CD14-positive monocyte (primary cell): ENCODE measurements at places on chromosomes 16 and 17. TPM values are rescaled to one million over a fixed set of nuclear protein-coding genes. Genes with fewer than 3 reads are reported as not detected.

AGRP gene
- polyA plus RNA-seq = 0.32 TPM

PARD6A gene
- polyA plus RNA-seq = 6.9 TPM

TBC1D3D gene
- 2.6 and 3.0 TPM in 2 replicates for polyA plus RNA-seq

IRX3 gene
- not detected for polyA plus RNA-seq

CDH8 gene
- polyA plus RNA-seq = not detected

GRCh38 chr17:44304651-44305050, 3.8 kb upstream of the RUNDC3A start:
- peaks cover 12% of the 10 kb centered on the region for H3K4me1 ChIP-seq
- H3K27ac ChIP-seq = no peak overlapping the region
- no peak overlapping the region for H3K4me3 ChIP-seq
- DNase-seq = no peak
- H3K36me3 ChIP-seq = no peaks in the 10 kb centered on the region

DNA sequence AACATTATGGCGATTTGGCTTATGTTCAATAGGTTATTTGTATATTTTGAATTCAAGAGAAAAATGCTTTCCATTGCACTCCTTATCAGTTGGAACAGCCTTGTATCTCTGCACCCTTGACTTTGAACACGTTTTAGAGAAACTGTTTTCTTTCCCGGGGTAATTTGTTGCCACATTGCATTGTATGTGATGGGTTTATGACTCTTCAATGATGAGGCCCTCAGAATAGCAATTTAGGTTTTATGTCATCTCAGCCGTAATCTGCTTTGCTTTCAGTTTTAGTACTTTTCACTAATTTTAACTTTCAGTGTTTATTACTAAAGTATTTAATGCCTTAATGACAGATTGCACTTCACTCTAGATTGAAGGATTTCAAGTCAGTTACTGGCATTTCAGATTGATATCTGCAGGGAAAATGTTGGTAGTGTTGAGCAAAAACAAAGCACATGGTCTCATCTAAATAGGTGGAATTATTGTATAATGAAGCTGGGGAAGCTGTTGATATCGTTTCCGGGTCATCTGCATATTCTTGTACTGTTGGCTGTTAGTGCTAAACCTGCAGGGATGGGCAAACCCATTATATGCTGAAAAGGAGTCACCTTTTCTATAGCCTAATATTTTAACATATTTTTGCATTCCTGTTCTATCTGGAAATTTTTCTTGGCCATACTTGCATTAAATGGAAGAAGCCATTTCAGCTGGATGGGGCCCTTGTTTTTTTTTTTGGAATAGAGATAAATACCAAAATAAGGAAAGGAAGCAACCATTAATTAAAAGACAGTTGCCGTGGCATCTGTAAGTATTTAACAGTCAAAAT, 2.0 kb downstream of the LUC7L3 start:
- no peak overlapping the region for H3K27ac ChIP-seq
- H3K4me3 ChIP-seq = peak overlapping the region; percentile 90
- no peaks in the 10 kb centered on the region for H3K27me3 ChIP-seq
- DNase-seq = peak; percentile 15
- H3K36me3 ChIP-seq = peaks cover 2% of the 10 kb centered on the region
- H3K4me1 ChIP-seq = peaks cover 37% of the 10 kb centered on the region

DNA sequence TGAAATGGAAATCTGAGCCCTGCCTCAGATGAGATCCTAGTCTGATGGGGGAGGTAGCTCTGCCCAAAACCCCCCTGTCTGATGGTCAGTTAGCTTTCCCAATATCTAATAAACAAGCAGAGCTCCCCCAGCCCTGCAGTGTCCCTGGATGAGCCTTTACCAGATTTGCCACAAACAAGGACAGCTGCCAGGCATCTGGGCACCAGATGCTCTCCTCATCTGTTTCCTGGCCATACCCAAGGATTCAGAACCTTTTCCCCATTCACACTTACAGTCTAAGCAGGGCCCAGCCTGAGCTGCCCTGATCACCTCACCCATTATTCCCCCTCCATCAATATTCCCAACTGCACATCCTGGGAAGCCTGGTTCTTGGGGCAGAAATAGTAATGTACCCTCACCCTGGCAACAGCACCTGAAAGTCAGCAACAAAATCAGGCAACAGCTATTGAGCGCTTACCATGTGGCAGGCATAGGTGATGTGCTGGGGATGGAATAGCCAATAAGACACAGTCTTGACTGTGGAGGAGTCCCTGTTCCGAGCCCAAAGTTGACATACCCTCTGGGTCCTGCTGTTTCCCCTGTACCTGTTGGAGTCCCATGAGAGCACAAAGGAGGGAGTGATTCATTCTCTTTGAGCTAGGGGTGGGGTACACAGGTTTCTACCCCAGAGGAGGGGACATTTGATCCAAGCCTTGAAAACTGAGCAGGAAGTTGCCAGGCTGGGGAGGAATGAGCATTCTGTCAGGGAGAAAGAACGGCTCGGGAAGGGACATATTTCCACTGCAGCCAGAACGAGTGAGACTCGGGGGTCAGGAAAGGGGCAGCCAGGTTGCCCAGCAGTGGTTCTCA, 147.4 kb downstream of the TMEM132E start:
- no peaks in the 10 kb centered on the region for H3K4me1 ChIP-seq
- H3K27ac ChIP-seq = no peak overlapping the region
- H3K36me3 ChIP-seq = no peaks in the 10 kb centered on the region
- no peak for DNase-seq
- no peaks in the 10 kb centered on the region for H3K27me3 ChIP-seq

GRCh38 chr17:77535892-77536291, 395.1 kb downstream of the SEC14L1 start:
- H3K36me3 ChIP-seq = no peaks in the 10 kb centered on the region
- no peaks in the 10 kb centered on the region for H3K27me3 ChIP-seq
- no peak for DNase-seq
- no peak overlapping the region for H3K27ac ChIP-seq
- H3K4me1 ChIP-seq = no peaks in the 10 kb centered on the region
- no peak overlapping the region for H3K4me3 ChIP-seq

DNA sequence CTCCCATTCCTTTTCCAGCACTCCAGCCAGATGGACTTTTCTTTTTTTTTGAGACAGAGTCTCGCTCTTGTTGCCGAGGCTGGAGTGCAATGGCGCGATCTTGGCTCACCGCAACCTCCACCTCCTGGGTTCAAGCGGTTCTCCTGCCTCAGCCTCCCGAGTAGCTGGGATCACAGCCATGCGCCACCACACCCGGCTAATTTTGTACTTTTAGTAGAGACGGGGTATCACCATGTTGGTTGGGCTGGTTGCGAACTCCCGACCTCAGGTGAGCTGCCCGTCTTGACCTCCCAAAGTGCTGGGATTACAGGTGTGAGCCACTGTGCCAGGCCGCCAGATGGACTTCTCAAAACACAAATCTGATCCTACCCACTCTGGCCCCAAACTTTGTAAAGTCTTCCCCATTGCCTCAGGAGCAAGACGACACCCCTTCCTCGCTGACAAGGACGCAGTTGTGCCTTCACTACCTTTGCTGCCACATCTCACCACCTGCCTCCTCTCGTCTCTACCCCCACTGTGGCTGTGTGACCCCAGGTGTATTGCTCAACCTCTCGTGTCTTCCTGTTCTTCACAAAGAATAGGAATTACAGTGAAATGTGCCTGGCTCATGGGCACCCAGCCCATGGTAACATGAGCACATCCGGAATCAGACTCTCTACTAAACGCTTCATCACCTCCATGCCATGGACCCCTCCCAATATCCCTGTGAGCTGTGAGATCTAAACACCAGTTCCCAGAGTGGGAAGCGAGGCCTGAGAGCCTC, 3.7 kb upstream of the BANP start:
- peak overlapping the region; percentile 82 for H3K27ac ChIP-seq
- peak overlapping the region; percentile 67 for H3K4me3 ChIP-seq
- H3K36me3 ChIP-seq = no peaks in the 10 kb centered on the region
- H3K4me1 ChIP-seq = peaks cover 57% of the 10 kb centered on the region
- H3K27me3 ChIP-seq = no peaks in the 10 kb centered on the region

GRCh38 chr16:795580-796229, 4.8 kb downstream of the GNG13 start:
- H3K4me3 ChIP-seq = no peak overlapping the region
- H3K27me3 ChIP-seq = peaks cover 5% of the 10 kb centered on the region
- H3K27ac ChIP-seq = no peak overlapping the region
- no peaks in the 10 kb centered on the region for H3K4me1 ChIP-seq
- no peaks in the 10 kb centered on the region for H3K36me3 ChIP-seq

DNA sequence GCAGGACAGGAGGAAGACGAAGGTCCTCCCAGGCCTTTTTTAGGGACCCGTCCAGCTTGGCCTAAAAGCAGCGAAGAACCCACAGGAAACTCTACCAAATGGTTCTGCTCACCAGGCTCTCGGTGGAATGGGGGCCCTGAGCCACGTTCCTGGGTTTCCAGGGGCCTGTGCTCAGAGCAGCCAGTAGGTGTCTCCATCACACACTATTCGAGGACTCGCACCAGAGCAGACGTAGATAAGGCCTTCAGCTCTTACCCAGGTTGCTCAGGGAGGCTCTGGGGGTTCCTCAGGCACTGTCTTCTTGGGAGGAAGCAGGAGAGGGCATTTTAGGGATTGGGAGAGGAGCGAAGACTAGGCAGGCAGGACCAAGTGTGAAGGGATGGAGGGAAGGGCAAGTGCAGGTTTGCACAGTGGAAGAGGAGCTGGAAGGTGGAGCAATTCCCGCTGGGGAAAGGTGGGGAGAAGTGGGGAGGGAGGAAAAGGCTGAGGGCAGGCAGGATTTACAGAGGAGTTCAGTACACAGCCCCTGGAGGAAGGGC, 157.1 kb downstream of the RGS9 start:
- H3K4me1 ChIP-seq = no peaks in the 10 kb centered on the region
- no peak overlapping the region for H3K27ac ChIP-seq
- H3K36me3 ChIP-seq = no peaks in the 10 kb centered on the region
- no peak overlapping the region for H3K4me3 ChIP-seq
